ENCODE measurements at places on chromosomes 13 and 19.

DNA sequence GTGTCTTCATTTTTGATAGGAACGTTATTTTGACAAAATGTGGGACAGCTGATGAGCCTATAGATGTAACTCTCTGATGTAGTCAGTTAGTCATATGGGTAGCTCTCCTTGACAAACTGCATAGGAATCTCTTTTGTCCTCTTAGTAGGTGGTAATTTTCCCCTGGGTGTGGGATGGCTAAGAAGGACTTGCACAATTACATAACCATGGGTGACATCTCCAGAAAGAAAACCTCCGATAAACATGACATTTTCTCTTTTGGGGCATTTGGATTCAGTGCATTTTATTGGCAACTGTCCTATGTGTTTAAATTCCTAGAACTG lies 41.8 kb downstream of the IGFL3 start:
- peaks cover 4% of the 10 kb centered on the region for H3K36me3 ChIP-seq
- peaks cover 73% of the 10 kb centered on the region for H3K27me3 ChIP-seq
- no peaks in the 10 kb centered on the region for H3K4me1 ChIP-seq
- no peak for DNase-seq
- H3K27ac ChIP-seq: no peak overlapping the region

- H3K27me3 ChIP-seq: no peaks in the 10 kb centered on the region
- H3K36me3 ChIP-seq: no peaks in the 10 kb centered on the region
- H3K4me3 ChIP-seq: no peak overlapping the region
- H3K27ac ChIP-seq: no peak overlapping the region
- no peak for DNase-seq
- H3K4me1 ChIP-seq: no peaks in the 10 kb centered on the region
These were observed 556.8 kb upstream of the SLITRK1 start for GRCh38 chr13:84439108-84439507.

DNA sequence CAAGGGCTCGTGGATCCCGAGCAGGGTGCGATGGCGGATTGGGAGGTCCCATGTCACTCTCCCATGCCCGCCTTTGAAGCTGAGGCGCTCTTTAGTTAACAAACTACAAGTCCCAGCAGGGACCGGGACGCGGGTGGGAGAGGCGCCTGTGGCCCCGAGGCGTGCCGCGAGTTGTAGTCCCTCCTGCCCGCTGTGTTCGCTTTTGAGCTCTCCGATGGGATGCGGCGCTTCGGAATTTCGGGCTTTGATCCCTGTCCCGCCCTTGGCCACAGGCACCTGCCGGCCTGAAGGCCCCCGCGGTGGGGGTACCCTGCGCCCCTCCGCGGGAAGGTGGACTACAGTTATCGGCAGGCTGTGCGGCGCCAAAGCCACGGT lies 11.0 kb downstream of the CYTH2 start:
- H3K27ac ChIP-seq: no peak overlapping the region
- H3K36me3 ChIP-seq: no peaks in the 10 kb centered on the region

GRCh38 chr13:19862481-19863313 lies 752 bp downstream of the ZMYM5 start:
- H3K27me3 ChIP-seq: no peaks in the 10 kb centered on the region
- peak overlapping the region; percentile 97 for H3K27ac ChIP-seq
- peak; percentile 68 for DNase-seq
- H3K36me3 ChIP-seq: peaks cover 29% of the 10 kb centered on the region
- H3K4me3 ChIP-seq: peak overlapping the region; percentile 91

GRCh38 chr19:1521636-1522035 lies 2.2 kb upstream of the PLK5 start:
- H3K27me3 ChIP-seq: peaks cover 24% of the 10 kb centered on the region
- H3K27ac ChIP-seq: no peak overlapping the region
- peaks cover 4% of the 10 kb centered on the region for H3K4me1 ChIP-seq
- no peak for DNase-seq
- no peak overlapping the region for H3K4me3 ChIP-seq
- no peaks in the 10 kb centered on the region for H3K36me3 ChIP-seq

DNA sequence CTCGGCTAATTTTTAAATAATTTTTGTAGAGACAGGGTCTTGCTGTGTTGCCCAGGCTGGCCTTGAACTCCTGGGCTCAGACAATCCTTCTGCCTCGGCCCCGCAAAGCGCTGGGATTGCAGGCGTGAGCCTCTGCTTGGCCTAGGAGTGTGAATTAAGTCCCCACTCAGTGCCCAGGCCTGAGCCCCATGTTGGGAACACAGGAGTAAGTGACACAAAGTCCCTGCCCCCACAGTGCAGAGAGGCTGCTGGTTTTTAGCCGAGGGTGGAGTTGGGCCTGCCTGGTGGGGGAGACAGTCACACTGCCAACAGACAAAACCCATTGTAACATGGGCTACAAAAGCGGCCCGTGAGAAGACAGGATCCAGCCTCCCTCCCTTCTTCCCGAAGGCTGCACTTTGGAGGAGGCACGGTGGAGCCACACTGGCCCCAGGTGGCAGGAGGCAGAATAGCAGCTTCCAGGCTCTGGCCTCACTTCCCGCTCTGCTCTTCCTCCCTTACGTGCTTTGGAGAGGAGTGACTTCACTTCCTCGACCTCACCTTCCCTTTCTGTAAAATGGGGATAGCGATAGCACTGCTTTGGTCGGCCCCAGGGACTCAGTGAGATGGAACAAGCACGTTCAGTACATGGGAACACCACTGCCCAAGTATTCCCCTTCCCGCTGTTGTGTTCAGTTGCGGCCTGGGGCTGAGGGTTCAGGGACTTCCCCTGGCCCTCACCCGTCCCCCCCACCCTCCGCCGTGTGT lies 15.2 kb upstream of the EHD2 start:
- peaks cover 2% of the 10 kb centered on the region for H3K4me1 ChIP-seq
- H3K27ac ChIP-seq: no peak overlapping the region
- no peaks in the 10 kb centered on the region for H3K27me3 ChIP-seq
- DNase-seq: peak; percentile 71
- H3K4me3 ChIP-seq: no peak overlapping the region

GRCh38 chr19:27794494-27795042 lies 1418.4 kb downstream of the UQCRFS1 start:
- peaks cover 25% of the 10 kb centered on the region for H3K4me1 ChIP-seq
- H3K27ac ChIP-seq: peak overlapping the region; percentile 93
- peak overlapping the region; percentile 90 for H3K4me3 ChIP-seq
- DNase-seq: peak; percentile 49
- H3K27me3 ChIP-seq: no peaks in the 10 kb centered on the region

- H3K27me3 ChIP-seq: no peaks in the 10 kb centered on the region
- H3K36me3 ChIP-seq: peaks cover 39% of the 10 kb centered on the region
- peaks cover 73% of the 10 kb centered on the region for H3K4me1 ChIP-seq
- no peak for DNase-seq
These were observed 15.7 kb downstream of the PBX4 start for GRCh38 chr19:19602713-19603324.

DNA sequence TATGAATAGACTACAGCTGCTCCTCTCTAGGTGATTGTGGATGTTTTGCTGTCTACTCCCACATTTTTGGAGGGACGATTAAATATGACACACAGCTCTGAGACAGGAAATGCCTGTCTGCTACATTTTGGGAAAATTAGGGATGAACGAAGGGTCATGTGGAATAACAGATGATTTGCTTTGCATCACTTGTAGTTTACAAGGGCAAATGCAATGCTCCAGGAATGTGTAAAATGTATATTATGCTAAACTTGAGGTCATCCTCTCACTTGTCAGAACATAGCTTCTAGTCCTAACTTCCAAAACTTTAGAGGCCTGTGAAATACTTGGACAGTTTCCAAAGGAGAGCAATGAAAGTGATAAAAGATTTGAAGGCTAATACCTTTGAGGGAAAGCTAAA lies 284.2 kb upstream of the DACH1 start:
- no peaks in the 10 kb centered on the region for H3K36me3 ChIP-seq
- DNase-seq: no peak
- H3K27me3 ChIP-seq: no peaks in the 10 kb centered on the region
- H3K4me1 ChIP-seq: no peaks in the 10 kb centered on the region
- H3K27ac ChIP-seq: no peak overlapping the region

DNA sequence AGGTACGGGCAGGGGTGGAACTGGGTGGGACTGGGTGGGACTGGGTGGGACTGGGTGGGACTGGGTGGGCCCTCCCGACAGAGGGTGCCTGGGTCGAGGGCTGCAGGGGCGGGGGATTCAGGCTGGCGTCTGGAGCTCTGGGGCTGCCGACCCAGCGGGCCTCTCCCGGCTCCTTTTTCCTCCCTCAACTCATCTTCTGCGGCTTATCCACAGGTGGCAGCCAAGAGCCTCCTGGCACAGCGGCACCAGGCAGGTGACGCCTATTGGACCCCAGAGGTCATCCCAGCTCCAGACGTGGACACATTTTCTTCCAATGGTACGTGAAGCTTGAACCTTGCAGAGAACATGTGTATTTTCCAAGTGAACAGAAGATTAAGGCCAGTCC lies 533 bp downstream of the ZNF544 start:
- DNase-seq: peak; percentile 50
- peaks cover 23% of the 10 kb centered on the region for H3K4me1 ChIP-seq
- peaks cover 58% of the 10 kb centered on the region for H3K36me3 ChIP-seq
- H3K27ac ChIP-seq: peak overlapping the region; percentile 72
- H3K27me3 ChIP-seq: no peaks in the 10 kb centered on the region

Data from activated CD8-positive, alpha-beta memory T cell treated with anti-CD3 and anti-CD28 coated beads, Interleukin-2, amount 10 ng/mL, durations not matched to agents 7 days and 5 days (primary cell).